ENCODE measurements at places on chromosomes 6 and 20. TPM values are rescaled to one million over a fixed set of nuclear protein-coding genes. Genes with fewer than 3 reads are reported as not detected.

- DNase-seq, result no peak
Measured at GRCh38 chr20:16533502-16533901, 39.7 kb downstream of the KIF16B start.

- no peak for DNase-seq
Measured at GRCh38 chr6:28983838-28984237, 21.3 kb downstream of the ZNF311 start.

Gene F13A1
- 14.1 TPM for polyA plus RNA-seq

DNA sequence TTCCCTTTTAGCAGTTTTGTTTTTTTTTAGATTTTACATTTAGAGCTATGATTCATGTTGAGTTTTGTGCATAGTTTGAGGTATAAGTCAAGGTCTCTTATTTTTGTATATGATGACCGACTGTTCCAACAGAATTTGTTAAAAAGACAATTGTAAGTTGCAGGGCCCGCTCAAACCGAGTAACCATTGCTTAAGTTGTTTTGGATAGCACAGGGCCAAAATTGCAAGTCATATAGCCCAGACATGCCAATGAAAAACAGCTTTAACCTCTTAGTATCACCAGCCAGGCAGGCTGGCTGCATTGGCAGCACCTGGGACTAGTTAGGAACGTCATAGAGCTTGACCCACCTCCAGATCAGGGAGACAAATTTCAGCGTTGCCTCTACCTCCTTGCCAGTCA is 47.3 kb downstream of the PFDN4 start:
- no peak for DNase-seq

Gene LAMP5
- polyA plus RNA-seq, result 0.80 TPM

DNA sequence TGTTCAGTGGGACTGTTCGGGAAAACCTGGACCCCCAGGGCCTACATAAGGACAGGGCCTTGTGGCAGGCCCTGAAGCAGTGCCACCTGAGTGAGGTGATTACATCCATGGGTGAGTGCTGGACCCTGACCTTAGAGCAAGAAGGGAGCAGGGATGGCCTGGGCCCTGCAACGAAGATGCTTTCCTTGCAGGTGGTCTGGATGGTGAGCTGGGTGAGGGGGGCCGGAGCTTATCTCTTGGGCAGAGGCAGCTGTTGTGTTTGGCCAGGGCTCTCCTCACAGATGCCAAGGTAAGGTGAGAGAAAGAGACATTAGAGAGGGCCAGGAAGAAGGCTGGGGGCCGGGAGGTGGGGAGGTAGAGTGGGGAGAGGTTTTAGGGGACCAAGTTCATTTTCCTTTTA is 6.4 kb downstream of the DLK2 start:
- no peak for DNase-seq

GRCh38 chr20:59718751-59719150 is 114.4 kb downstream of the PHACTR3 start:
- no peak for DNase-seq

- no peak for DNase-seq
Measured at GRCh38 chr6:82080767-82081166, 166.8 kb downstream of the IBTK start.

Data from sigmoid colon (tissue), 7 donors.